ENCODE measurements at places on chromosomes 2 and 18. TPM values are rescaled to one million over a fixed set of nuclear protein-coding genes. Genes with fewer than 3 reads are reported as not detected.

GRCh38 chr2:134417968-134418582 is 164.2 kb downstream of the MGAT5 start:
- H3K27me3 ChIP-seq = no peaks in the 10 kb centered on the region
- H3K36me3 ChIP-seq = no peaks in the 10 kb centered on the region

GRCh38 chr2:96916646-96917543 is 47.0 kb upstream of the SEMA4C start:
- no peaks in the 10 kb centered on the region for H3K36me3 ChIP-seq
- peak overlapping the region; percentile 55 for H3K27ac ChIP-seq
- DNase-seq = no peak
- no peak overlapping the region for H3K4me3 ChIP-seq
- peaks cover 8% of the 10 kb centered on the region for H3K4me1 ChIP-seq
- H3K27me3 ChIP-seq = no peaks in the 10 kb centered on the region

GRCh38 chr18:13173578-13174145 is 44.9 kb upstream of the LDLRAD4 start:
- H3K4me3 ChIP-seq = no peak overlapping the region
- no peaks in the 10 kb centered on the region for H3K4me1 ChIP-seq
- no peak overlapping the region for H3K27ac ChIP-seq
- no peaks in the 10 kb centered on the region for H3K36me3 ChIP-seq
- DNase-seq = no peak

DNA sequence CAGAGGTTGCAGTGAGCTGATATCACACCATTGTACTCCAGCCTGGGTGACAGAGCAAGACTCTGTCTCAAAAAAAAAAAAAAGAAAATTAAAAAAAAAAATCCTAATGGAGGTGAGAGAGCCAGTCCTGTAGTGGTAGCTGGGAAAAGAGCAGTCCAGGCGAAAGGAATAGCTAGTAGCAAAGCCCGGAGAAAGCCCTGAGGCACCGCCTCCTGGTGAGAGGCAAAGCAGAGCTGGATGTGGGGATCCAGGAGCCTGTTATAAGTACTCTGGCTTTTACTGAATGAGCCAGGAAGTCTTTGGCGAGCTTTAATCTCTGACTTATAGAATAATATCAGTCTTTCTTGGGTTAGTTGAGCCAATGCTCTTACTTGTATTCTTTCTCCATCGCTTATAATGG is 6.6 kb upstream of the KLHL23 start:
- no peaks in the 10 kb centered on the region for H3K27me3 ChIP-seq
- no peaks in the 10 kb centered on the region for H3K36me3 ChIP-seq
- H3K4me1 ChIP-seq = no peaks in the 10 kb centered on the region
- no peak for DNase-seq

DNA sequence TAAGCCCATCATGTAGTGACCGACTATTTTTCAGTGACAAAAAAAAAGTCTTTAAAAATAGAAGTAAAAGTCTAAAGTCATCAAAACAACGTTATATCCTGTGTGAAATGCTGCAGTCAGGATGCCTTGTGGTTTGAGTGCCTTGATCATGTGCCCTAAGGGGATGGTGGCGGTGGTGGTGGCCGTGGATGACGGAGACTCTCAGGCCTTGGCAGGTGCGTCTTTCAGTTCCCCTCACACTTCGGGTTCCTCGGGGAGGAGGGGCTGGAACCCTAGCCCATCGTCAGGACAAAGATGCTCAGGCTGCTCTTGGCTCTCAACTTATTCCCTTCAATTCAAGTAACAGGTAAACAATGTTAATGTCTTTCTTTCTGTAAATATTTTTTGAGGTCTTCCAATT is at the start of gene CD28:
CD28 (plus strand) TSS at position 237 of the 400 bp plus-strand sequence; CDS start at position 295, 58 bp downstream.
- DNase-seq = peak; percentile 51
- H3K27me3 ChIP-seq = no peaks in the 10 kb centered on the region
- H3K4me3 ChIP-seq = no peak within 1 kb of the TSS
- peaks cover 13% of the 10 kb centered on the region for H3K4me1 ChIP-seq

GRCh38 chr2:39497082-39497801 is 60.2 kb upstream of the MAP4K3 start:
- H3K27ac ChIP-seq = no peak overlapping the region
- no peaks in the 10 kb centered on the region for H3K27me3 ChIP-seq
- no peak for DNase-seq

DNA sequence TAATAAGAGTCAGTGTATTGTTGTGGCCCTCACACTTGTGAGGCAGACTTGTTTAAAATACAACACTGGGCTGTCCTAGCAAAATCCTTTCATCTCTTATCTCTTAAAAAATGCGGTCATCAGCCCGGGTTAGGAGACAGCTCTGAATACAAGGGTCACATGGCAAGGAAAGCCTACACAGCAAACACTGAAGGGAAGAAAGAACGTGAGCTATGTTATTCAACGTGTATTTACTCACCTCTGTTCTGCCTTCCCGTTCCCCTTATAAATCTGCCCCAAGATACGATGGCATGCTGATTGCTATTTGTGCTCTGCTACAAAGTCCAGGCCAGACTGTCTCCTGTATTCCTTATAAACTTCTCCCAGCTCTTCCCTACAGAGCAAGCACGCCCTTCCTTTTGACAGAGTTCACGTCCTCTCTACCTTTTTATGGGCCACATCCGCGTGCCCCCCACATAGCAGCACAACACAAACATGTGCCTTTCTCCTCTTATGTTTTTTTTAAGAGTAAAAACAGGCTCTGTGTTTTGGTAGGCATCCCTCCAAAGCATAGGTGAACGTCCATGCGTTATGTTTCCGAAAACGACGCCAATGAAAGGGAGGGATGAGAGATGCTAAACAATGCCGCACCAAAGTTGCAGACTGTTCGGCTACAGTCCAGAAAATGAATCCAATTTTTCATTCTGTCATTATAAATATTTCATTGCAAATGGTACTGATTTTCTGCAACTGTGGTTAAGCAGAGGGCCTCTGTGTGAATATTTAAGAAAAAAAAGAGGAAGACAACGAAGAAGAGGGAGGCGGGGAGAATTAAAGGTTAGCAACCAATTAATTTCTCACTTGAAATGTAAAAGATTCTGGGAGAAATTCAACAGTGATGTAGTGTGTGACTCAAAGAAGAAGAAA is 274.7 kb downstream of the ZNF521 start:
- peaks cover 11% of the 10 kb centered on the region for H3K4me1 ChIP-seq
- H3K27ac ChIP-seq = no peak overlapping the region
- H3K4me3 ChIP-seq = no peak overlapping the region
- H3K27me3 ChIP-seq = no peaks in the 10 kb centered on the region
- H3K36me3 ChIP-seq = no peaks in the 10 kb centered on the region

DNA sequence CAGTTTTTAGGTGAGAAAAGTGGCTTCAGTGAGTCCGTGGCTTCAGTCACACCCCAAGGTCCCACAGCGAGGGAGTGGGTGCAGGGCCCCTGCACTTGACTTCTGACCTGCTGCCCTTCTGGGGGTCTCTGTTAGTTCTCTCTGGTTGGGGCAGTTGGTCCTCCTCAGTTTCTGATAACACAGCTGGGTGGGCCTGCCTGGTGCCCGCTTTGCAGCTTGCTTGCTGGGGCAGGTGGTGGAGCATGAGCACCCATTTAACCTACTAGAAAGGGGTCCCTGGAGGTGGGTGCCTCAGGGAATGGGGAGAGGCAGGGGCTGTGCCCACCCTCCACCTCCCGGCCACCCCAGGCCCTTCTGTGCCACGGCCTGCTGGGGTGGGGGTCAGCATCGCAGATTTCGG is 83.2 kb downstream of the ASB1 start:
- H3K27ac ChIP-seq = no peak overlapping the region
- H3K27me3 ChIP-seq = no peaks in the 10 kb centered on the region
- no peaks in the 10 kb centered on the region for H3K4me1 ChIP-seq
- no peak overlapping the region for H3K4me3 ChIP-seq
- no peak for DNase-seq

- no peak overlapping the region for H3K4me3 ChIP-seq
- no peak for DNase-seq
- H3K27me3 ChIP-seq = no peaks in the 10 kb centered on the region
- no peaks in the 10 kb centered on the region for H3K36me3 ChIP-seq
- H3K27ac ChIP-seq = no peak overlapping the region
- H3K4me1 ChIP-seq = no peaks in the 10 kb centered on the region
These were observed 122.2 kb upstream of the MAP3K20 start for GRCh38 chr2:172953411-172953810.

DNA sequence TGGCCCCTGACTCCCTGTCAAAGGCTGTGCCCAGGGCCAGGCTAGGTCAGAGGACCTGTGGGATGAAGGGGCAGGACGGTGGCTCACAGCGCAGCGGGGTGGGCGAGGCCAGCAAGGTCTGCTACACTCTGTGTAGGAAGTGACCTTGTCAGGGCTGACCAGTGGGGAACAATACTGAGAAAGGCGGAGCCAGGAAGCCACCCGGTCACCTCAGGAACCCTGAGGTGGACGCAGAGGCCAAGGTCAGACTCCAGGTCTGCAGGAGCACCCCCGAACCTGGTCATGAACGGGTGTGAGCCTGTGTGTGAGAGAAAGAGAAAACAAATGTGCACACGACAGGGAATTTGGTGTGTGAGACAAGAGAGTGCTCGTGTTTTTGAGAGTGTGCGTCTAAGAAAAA is 72.3 kb downstream of the SMAD7 start:
- DNase-seq = no peak
- peaks cover 4% of the 10 kb centered on the region for H3K4me1 ChIP-seq
- H3K36me3 ChIP-seq = no peaks in the 10 kb centered on the region
- no peaks in the 10 kb centered on the region for H3K27me3 ChIP-seq
- H3K4me3 ChIP-seq = no peak overlapping the region

DNA sequence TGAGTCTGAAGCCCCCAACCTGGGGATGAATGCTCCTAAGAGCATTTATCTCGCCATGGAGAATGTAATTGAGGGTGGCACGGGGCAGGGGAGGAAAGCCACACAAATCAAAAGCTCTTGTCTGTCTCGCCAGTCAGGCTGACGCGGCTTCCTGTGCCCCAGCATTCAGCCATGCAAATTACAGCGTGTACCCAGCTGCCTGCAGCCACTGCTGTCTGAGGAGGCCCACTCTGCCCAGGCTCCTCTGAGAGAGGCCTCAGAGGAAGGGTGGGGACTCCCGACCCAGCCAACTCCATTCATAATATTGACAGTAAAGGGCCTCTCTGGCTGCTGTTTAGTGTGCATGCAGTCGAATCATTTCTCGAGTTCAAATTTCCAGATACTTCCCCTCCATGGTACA is 22.0 kb downstream of the SMAD7 start:
- no peaks in the 10 kb centered on the region for H3K27me3 ChIP-seq
- no peaks in the 10 kb centered on the region for H3K36me3 ChIP-seq
- no peak overlapping the region for H3K4me3 ChIP-seq
- H3K4me1 ChIP-seq = peaks cover 95% of the 10 kb centered on the region

DNA sequence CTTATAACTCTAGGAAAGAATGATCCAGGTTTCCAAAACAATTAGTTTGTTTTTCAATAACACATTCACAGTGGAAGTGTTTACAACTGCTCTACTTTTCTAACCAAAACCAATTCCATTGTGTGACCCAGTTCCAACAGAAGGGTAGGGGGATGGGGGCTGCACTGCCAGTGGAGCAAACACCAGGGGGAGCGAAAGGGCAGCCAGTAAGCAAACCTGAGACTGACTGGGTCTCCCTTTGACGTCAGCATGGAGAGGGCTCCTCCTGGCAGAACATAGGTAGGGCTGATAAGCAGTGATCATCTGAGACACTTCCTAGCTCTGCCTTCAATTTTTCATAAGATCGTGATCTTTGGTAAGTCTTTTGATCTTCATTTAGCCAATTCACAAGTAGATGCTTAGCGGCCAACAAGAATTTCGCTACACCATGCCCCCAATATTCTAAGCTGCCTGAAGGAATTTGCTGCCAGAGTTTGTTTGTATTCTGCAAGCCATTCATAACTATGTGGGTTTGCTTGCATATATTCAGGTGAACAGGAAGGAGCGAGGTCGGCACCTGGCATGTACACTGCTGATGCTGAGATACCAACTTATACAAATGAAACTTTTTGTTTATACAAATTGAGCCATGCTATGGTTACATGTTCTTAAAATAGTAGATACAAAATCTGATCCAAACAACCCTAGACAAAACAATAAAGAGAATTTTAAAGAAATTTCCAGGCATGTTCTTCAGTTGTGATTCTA is 45.9 kb downstream of the ST6GAL2 start:
- H3K27ac ChIP-seq = no peak overlapping the region
- H3K27me3 ChIP-seq = no peaks in the 10 kb centered on the region
- H3K36me3 ChIP-seq = no peaks in the 10 kb centered on the region
- H3K4me3 ChIP-seq = no peak overlapping the region
- DNase-seq = no peak

- H3K4me3 ChIP-seq = no peak overlapping the region
- H3K36me3 ChIP-seq = no peaks in the 10 kb centered on the region
- H3K4me1 ChIP-seq = no peaks in the 10 kb centered on the region
- no peaks in the 10 kb centered on the region for H3K27me3 ChIP-seq
- no peak for DNase-seq
These were observed 109.5 kb downstream of the INHBB start for GRCh38 chr2:120455390-120455789.

- H3K36me3 ChIP-seq = no peaks in the 10 kb centered on the region
- DNase-seq = no peak
- H3K27ac ChIP-seq = no peak overlapping the region
- no peaks in the 10 kb centered on the region for H3K4me1 ChIP-seq
These were observed 286.9 kb upstream of the CELF4 start for GRCh38 chr18:37852464-37852863.

DNA sequence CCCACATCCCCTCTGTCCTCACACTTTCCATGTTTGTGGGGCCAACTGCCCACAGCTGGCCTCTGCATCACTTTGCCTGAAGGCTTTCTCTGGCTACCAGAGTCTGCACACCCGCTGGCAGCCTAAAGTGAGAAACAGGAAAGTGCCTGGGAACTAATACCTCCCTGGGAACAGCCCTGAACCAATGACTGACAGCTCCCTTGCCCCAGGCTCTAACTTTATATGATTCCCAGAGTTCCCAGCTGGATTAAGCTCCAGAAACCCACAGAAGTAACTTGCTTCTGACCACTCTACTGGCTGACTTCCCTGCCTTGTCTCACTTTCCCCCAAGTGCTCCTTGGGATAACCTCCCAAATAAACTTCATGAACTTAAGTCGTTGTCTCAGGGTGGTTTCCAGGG is 159.6 kb upstream of the LMAN1 start:
- H3K36me3 ChIP-seq = no peaks in the 10 kb centered on the region
- H3K27me3 ChIP-seq = no peaks in the 10 kb centered on the region
- no peak for DNase-seq
- no peak overlapping the region for H3K4me3 ChIP-seq

DNA sequence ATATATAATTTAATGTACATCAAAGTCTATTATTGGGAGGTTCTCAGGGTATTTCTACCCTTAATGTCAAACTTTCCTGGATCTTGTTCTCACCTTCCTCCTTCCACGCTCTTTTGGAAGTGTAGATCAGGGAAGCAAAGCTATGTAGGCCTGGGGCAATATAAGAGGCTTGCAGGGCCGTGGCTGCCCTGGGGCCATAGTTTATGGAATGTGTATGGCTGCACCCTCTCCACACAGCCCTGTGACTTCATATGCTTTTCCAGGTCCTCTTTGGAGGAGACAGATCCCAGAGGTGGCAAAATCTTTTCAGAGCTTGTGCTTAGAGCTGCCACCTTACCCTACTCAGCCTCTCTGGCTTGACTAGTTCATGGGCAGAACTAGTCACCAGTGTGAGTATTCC is 82.9 kb downstream of the PLB1 start:
- no peak overlapping the region for H3K4me3 ChIP-seq
- H3K4me1 ChIP-seq = peaks cover 4% of the 10 kb centered on the region
- H3K36me3 ChIP-seq = no peaks in the 10 kb centered on the region
- H3K27ac ChIP-seq = no peak overlapping the region

GRCh38 chr2:238361877-238362276 is 41.6 kb downstream of the TRAF3IP1 start:
- no peak overlapping the region for H3K4me3 ChIP-seq
- H3K27ac ChIP-seq = no peak overlapping the region
- H3K4me1 ChIP-seq = no peaks in the 10 kb centered on the region
- no peak for DNase-seq
- no peaks in the 10 kb centered on the region for H3K27me3 ChIP-seq

Gene DUSP11
- 23.0 TPM for total RNA-seq

Gene ZAP70
- total RNA-seq = 4.0 TPM

Gene CD226
- 3.9 TPM for total RNA-seq

Gene INPP5D
- total RNA-seq = 21.0 TPM
